ENCODE measurements at places on chromosomes 4 and X.

GRCh38 chr4:56748271-56748670 lies 67.2 kb upstream of the HOPX start:
- no peak for DNase-seq

DNA sequence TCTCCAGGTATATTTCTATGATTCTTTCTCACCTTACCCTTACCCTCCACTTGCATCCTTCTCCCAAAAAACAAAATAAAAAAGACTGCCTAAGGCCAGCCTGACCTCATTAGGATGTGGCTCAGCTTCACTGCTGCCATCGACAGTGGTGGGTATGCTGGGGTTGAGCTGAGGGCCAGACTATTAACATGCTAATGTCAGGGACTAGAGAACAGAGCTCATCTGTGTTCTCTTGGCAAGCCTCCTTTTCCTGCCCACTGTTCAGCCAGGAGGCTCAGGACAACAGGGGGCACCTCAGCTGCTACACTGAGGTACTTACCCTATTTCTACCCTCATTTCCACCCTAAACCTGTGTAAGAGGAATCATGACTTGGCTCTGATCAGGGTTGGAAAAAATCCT lies 59.3 kb downstream of the MSN start:
- DNase-seq, result no peak

DNA sequence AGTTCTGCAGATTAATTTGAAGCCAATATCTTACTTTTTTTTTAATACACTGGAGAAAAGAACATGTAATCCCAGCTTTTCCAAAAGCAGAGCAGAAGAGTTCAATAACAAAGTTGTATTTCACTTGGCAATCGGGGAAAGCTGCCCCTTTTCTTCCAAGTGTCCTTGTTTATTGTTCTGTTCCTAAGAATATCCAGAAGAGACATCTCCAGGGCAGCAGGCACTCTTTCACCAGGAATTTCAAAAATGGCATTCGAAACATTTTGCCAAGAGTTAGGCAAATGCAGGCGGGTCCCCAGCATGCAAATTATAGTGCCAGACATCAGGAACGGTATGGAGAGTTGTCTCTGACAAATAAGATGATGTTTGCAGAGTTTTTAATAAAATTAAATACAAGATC lies 494.5 kb downstream of the BCOR start:
- DNase-seq, result no peak

DNA sequence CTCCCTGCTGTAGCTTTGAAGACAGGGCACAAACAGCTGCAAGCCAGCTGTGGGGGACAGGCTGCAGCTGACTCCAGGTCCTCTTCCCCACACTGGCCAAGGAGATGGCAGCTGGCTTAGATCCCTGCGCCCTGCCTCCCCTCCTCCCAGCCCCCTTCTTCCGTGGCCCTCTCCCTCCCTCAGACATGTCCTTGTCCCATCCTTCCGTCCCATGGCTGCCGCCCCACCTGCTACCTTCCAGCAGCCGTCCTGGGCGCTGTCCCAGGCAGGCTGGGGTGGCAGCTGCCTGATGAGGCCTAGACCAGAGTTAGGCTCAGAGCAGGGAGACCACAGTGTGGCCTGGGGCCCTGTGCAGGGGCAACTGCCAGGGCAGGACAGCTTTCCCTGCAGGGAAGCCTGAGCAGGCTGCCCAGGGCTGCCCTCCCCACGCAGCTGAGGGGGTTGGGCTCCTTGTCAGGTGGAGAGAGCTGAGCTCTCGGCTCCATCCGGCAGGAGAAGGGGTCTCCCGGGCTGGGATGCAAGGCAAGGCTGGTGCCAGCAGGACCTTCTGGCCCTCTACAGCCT lies 3.3 kb upstream of the BGN start:
- no peak for DNase-seq
